ENCODE measurements at places on chromosomes 6 and 20. TPM values are rescaled to one million over a fixed set of nuclear protein-coding genes. Genes with fewer than 3 reads are reported as not detected.
A peak's percentile ranks its signal among the peaks of the same experiment; 100 is the strongest.

DNA sequence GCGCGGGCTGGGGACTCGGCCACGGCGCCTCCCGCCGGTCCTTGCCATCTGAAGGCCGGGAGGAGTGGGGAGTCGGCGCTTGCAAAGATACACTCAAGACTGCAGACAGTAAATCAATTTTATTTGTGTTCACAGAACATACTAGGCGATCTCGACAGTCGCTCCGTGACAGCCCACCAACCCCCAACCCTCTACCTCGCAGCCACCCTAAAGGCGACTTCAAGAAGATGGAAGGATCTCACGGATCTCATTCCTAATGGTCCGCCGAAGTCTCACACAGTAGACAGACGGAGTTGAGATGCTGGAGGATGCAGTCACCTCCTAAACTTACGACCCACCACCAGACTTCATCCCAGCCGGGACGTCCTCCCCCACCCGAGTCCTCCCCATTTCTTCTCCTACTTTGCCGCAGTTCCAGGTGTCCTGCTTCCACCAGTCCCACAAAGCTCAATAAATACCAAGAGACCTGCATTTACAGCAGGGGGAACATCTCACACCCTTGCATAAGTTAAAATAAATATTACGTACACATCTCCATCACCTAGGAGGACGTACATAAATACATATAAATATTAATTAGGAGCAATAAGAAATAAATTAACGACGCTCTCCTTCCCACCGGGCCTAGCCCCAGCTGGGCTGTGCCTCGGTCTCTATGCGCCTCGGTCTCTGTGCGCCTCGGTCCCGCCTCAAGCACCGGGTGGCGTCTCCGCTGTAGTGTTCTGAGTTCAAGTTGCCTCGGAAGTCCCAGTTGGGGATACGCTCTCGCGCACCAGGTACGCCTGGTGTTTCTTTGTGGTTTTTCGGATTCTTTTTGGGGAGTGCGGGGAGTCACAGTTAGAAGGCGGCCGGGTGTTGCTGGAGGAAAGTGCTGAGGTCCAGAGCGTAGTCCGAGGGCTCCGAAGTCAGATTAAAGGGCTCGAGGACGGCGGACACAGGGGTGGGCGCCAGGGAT is 889 bp upstream of the FLOT1 start:
- peak; percentile 59 for DNase-seq

PRL gene
- not detected for total RNA-seq

DNA sequence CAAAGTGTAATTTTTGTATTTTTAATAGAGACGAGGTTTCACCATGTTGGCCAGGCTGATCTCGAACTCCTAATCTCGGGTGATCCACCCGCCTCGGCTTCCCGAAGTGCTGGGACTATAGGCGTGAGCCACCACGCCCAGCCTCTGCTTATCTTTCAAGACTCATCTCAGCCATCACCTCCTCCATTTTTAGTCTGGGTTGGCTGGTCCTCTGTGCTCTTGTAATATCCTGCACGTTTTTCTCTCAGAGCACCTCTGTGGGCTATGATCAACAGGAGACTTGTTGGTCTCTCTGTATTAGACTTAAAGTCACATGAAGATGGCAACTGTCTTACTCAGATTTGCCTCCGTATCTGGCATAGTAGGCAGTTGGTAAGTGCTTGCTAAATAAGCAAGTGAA is 7.6 kb downstream of the NOTCH4 start:
- no peak for DNase-seq

PBOV1 gene
- not detected for total RNA-seq

KHDC1L gene
- not detected for total RNA-seq

GRCh38 chr20:5918856-5919625 is 31.3 kb downstream of the TRMT6 start:
- peak; percentile 46 for DNase-seq

GRCh38 chr6:79784395-79784753 is 153.2 kb downstream of the SH3BGRL2 start:
- DNase-seq: no peak

KCNG1 gene
- total RNA-seq: not detected

DNA sequence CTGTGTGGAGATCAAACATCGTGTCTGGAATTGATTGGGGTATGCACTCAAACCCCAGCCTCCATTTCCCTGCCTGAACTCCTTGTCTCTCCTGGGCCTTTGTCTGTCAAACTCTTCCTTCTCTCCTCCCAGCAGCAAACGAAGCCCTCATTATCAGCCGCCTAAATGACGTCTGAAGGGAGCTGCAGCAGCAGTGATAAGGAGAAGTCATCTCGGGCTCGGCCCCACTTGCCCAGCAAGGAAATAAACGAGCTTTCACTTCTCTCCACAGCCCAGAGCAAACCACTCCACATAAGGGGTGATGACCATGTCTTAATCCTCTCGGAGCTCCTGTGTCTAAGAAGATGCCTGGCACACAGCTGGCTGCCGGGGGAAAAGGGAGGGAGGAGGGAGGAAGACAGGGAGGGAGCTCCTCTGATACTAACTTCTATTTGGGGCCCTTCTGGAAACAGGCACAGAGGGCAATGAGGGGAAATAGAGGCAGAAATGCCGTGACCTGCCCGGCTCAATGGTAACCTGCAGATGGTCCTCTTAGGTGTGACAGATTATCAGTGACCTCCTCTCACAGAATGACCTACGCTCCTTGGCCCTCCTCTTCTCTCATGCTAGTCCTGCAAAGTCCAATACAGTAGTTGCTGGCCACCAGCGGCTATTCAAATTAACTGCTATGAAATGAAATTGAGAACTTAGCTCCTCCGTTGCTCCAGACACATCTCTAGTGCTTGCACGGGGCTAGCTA is 100.4 kb downstream of the PXDC1 start:
- no peak for DNase-seq

- no peak for DNase-seq
Measured at GRCh38 chr20:11626551-11626950, 291.1 kb upstream of the BTBD3 start.

DNA sequence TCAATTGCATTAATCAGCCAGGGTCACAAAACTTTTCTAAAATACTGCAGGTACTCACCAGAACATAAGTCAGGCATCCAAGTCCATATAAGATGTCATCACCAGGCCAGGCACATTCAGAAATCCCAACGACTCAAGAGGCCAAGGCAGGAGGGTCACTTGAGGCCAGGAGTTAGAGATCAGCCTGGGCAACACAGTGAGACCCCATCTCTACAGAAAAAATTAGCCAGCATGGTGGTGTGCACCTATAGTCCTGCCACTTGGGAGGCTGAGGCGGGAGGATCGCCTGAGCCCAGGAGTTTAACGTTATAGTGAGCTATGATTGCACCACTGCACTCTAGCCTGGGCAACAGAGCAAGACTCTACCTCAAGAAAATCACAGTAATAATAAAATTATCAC is 278.4 kb upstream of the PLN start:
- no peak for DNase-seq

DNA sequence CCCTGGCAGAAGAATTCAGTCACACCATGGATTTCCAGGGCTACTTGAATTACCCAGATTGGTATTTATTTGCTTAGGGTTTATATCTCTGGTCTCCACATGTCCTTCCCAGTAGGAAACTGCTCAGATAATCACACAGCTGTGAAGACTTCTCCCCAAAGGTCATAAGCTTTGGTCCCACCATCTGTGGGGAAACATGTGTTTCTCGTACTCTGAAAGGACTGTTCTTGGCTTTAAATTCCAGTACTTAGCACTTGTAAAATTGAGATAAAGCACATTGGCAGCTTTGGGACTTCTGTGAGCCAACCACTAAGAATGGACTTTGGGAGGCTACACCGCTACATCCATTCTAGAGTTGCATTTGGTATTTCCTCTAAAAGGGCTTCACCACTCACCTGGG is 205.3 kb upstream of the FOXA2 start:
- no peak for DNase-seq

DNA sequence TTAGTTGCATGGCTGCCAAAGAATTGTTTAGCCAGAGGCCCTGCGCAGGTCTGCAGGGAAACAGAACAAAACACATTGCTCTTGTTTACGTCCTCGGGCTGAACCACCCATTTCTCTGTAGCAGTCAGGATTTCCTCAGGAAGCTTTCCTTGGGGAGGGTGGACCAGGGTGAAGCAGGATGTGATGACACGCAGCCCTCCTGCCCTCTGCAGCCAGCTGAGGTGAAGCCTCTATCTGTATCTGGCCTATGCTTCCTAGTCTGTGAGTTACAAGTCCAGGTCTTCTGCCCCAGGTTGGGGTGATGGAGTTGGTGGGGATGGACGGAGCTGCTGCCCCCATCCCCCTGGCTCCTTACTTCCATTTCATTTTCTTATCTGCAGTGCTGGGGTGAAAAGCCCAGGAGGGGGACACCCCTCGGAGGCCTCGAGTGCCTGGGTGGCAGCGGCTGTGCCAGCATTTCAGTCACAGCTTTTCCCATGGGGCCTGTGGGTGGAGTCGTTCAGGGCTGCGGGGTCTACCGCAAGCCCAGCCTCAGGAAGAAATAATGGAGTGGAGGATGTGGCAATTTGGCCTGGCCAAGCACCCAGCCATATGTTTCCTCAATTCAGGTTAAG is 24.9 kb downstream of the SASH1 start:
- peak; percentile 84 for DNase-seq

DNA sequence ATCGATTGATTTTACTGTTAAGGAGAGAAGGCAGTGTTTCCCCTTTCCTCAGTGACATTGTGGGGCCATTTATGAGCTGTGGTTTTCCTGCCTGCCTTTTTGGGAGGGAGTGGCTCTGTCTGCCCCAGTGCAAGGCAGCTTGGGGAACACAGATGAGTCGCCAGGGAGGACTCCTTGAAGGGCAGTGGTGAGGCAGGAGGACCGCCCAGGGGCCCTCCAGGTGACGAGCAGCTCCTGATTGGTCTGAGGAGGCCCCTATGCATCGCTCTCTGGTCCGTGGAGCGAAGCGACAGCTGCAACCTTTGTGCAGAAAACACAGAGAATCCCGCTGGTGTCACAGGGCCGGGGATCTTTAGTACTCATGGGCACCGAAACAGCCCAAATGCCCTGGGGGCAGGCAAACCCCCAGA is 100.3 kb downstream of the TMEM242 start:
- DNase-seq: no peak

GPX5 gene
- total RNA-seq: not detected

DNA sequence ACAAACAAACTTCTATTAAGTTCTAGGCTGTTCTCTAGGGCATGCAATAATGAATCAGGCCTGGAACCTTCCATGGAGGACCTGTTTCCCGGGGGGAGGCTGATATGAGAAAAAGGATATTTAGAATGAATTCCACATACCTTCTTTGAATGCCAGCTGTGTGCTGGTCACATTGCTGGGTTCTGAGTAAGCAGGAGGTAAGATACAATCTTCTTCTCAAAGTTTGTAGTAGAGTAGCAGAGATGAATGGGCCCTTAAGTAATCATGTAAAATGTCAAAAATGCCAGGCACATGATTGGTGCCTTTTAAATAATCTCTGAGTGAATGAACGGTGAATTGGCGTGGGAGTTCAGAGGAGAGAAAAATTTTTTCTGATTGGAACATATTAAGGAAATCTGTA is 47.4 kb downstream of the TGM2 start:
- DNase-seq: peak; percentile 50

PDYN gene
- total RNA-seq: not detected

DNA sequence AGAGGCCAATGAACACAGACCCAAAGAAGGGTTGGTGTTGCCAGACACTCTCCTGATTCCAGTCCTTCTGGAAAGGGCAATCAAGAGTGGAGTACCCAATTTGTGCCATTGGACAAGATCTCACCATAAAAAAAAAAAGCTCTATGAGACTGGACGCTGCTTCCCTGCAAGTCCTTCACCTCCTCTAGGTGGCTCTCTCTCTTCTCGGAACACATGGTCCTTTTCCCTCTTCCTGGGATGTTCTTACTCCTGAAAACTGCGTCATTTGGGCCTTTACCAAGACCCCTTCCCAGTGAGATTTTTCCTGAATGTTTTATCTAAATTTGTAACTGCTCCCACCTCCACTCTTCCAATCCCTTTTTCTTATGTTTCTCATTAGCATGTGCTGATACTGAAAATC is 280.8 kb downstream of the FOXA2 start:
- DNase-seq: no peak

DNA sequence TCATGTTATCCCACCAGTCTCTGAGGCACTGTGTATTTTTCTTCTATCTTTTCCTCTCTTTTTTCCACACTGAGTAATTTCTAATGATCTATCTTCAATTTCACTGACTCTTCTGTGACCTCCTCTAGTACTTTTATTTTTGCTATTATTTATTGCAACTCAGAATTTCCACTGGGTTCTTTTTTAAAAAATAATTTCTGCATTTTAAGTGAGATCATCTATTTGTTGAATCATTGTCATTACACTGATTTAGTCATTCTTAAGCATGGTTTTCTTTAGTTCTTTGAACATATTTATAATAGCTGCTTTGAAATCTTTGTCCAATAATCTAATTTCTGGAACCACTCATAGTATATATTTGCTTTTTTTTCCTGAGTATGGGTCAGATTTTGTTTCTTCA is 96.7 kb upstream of the SLC22A16 start:
- DNase-seq: no peak

- DNase-seq: peak; percentile 36
Measured at GRCh38 chr20:63116412-63117106, 99.4 kb downstream of the YTHDF1 start.

DNA sequence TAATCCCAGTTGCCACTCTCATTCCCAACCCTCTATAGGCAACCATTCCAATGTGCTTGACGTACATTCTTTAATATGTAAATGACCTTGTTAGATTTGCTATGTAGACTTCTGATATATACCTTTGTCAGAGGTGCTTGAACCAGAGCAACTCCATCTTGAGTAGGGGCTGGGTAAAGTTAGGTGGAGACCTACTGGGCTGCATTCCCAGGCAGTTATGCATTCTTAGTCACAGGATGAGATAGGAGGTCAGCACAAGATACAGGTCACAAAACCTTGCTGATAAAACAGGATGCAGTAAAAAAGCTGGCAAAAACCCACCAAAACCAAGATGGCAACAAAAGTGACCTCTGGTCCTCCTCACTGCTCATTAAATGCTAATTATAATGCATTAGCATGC is 8.3 kb upstream of the HM13 start:
- no peak for DNase-seq

DNA sequence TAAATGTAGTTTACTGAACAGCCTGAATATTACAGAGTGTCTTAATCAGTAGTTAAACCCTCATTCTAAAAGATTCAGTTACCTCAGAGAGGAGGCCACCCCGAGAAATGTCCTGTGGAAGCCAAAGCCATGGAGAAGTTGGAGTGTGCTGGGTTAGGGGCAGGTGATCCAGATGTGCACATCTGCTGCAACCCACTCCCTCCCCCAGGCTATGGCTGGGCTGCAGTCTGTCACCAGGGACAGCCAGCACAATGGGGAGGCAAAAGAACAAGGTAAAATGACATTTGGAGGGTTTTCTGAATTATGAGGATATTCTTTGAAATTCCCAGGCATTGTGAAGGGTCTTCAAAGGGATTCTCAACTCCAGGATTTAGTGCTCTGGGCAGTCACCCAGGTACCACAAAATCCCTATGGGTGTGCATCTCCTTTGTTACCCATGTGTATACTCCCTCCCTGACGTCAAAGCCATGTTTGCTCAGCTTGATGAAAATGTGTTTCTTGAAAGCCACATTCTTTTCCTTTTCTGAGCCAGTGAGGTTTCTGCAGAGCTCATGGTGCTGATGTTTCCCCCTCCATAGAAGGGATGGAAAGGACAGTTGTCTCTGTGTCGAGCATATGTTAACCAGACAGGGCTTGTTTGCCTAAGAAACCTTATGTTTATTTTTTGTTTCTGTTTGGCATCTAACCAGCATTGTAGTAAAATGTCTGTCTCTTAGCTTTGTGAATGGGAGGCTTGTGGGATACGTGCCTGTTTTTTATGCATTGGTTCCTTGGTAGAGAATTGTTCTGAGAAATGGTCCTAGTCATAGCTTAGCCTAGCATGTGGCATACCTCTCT is 212.3 kb upstream of the TBX18 start:
- no peak for DNase-seq

- peak; percentile 36 for DNase-seq
Measured at GRCh38 chr6:158911746-158912480, 88.1 kb downstream of the RSPH3 start.

Measured in HT-29 (cell line).